GM12864 (cell line): ENCODE measurements at places on chromosomes 11 and 22.
A peak's percentile ranks its signal among the peaks of the same experiment; 100 is the strongest.

DNA sequence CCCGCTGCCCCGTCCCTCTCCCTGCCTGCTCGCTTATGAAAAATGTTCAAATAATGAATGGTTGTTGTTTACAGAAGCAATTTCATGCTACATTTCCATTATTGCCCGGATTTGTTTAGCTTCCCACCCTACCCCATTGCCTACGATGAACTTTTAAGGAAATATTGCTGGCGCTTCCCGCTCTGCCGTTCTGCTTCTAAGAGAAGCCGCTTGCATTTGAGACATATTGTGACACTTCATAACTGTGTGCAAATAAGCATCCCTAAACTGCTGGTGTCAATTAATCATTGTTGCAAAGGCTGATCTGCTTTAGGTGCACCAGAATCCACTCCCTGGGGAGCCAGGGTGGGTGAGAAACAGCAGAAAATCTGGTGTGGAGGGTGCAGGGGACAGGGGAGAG, 52.3 kb upstream of the LMO1 start:
- no peak for DNase-seq

DNA sequence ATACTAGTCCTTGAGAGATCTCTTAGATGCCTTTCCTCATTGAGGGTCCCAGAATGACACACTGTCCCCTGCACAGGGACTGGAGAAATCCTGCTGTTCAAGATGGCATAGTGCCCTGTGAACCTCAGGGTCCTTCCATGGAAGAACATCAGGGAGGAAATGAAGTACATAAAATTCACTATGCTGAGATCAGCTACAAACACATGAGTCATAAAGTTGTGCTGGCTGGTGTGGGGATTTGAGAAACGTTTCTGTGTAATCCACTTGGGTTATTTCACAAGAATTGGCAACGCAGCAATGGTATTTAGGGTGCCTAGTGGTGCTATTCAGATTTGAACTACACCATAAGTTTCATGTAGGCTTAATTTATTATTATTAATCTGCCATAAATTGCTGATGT, 174.4 kb downstream of the MAML2 start:
- DNase-seq: no peak

DNA sequence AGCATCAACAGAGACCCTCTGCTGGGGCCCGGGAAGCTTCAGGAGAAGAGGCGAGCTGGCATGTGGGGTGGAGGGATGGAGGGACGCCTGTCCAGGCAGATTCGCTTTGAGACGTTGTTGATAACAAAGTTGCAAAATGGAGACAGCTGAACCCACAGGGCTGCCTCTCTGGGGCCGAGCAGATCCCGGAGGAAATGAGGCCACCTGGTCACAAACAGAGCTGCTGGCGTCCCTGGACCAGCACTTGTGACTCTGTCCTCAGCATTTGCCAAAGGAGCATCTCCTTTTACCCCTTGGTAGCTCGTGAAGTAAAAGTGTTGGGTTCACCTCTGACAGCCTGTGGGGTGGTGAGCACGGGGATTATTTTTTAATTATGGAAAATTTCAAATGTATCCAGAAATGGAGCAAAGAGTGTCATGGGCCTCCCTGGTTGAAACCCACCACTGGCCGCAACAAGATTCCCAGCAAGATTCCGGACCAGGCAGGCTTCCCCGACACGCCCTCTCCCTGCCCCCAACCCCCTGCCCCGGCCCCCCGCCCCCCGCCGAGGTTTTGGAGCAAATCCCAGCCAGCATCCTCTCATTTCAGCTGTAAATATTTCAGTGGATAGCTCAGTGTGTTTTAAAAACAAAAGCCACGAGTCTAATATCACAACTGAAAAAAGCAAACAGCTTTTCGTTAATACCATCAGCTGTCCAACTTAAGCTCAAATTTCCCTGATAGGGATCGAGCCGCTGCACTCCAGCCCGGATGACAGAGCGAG, 20.3 kb downstream of the GRAMD4 start:
- no peak for DNase-seq

DNA sequence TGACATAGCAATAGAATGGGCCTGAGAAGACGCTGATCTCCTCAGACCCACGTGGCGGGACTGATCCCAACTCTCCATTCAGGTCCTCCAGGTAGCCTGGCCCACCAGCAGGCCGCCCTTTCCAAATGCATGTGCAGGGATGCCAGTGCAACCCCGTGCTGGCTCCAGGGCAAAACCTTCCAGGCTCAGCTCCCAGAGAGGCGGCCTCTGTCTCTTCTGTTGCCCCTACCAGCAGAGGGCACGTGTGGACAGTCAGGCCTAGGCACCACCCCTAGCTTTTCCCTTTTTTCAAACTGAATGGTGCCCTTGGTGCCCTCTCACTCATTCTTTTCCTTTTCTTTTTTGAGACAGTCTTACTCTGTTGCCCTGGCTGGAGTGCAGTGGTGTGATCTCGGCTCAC, 121.7 kb downstream of the OSBP2 start:
- DNase-seq: no peak

DNA sequence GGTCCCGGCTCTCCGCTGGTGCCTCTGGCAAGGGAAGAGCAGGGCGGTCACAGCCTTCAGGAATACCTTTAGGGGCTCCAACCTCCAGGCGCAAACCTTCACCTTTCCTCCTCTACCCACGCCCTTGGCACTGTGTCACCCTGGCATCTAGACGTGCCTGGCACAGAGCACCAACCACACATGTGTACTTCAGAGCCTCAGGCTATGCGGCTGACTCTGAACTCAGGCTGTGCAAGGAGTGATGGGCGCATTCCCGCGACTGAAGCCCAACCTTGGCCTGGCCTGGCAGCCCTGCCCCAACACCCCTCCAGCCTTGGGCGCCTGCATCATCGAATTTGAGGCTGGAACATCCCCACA, 11.4 kb downstream of the SCARF2 start:
- DNase-seq: no peak

DNA sequence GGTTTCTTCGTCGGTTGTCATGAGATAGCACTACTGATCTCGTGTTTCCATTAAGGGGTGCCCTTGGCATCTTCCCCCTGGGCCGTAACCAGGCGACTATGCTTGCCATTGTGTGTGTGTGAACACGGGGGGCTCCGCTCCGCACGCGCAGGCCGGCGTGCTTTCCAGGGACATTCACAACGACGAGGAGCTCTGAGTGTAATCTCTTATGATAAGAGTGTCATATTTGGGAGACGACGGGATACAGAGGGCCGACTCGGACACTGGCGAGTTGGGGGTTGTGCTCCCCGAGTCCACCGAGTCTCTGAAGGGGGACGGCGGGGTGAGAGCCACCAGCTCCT, 170.9 kb upstream of the CTSC start:
- DNase-seq: no peak

DNA sequence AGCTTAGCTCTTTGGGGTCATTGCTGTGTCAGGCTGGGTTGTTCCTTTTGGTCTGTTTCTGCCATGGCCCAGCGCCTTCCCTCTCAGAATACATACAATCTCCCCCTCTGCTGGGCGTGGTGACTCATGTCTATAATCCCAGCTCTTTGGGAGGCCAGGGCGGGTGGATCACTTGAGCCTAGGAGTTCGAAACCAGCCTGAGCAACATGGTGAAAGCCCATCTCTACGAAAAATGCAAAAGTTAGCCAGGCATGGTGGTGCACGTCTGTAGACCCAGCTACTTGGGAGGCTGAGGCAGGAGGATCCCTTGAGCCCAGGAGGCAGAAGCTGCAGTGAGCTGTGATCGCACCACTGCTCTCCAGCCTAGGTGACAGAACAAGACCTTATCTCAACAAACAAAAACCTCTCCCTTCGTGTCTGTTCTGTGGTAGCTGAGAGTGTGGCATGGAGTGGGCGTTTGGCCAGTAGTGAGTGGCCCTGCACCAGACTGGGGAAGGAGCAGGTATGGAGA, 46.7 kb upstream of the RAB1B start:
- peak; percentile 27 for DNase-seq

DNA sequence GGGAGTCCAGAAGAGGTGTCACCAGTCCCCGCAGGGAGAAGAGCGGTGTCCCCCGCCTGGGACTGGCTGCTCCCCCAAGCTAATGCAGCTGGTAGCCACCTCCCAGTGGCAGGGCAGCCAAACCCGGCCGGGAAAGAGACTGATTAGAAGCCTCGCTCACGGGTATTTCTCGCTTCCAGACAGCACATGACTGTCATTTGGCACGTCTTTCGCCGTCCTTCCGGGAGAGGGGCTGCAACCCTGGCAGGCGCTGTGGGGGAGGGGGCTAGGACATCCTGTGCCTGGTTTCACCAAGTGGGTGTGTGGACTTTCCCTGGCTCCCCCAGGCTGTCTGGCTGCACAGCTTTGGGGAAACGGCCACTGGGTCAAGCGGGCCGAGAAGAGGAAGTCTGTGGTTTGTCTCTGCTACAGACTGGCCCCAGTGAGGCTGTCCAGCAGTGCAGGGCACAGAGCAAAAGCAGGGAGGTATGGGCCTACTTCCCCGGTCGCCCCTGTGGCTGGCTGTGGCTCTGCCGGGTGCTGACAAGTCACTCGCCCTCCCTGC, 3.8 kb downstream of the CD81 start:
- DNase-seq: peak; percentile 51

GRCh38 chr22:37167981-37168647, 18.4 kb upstream of the IL2RB start:
- DNase-seq: no peak

- DNase-seq: no peak
These were observed 2.9 kb upstream of the ASCL2 start for GRCh38 chr11:2273311-2273710.

GRCh38 chr11:65785319-65786007, 1.4 kb upstream of the OVOL1 start:
- DNase-seq: no peak

- peak; percentile 59 for DNase-seq
These were observed 4.0 kb downstream of the TRIM6 start for GRCh38 chr11:5600374-5600851.

GRCh38 chr22:20197407-20198030, 46.7 kb upstream of the CCDC188 start:
- no peak for DNase-seq

- no peak for DNase-seq
These were observed 397.0 kb downstream of the NTM start for GRCh38 chr11:131767421-131767820.

GRCh38 chr22:25064894-25065560, 112.5 kb downstream of the KIAA1671 start:
- no peak for DNase-seq

- DNase-seq: no peak
These were observed 5.4 kb downstream of the IZUMO1R start for GRCh38 chr11:94309757-94310156.

DNA sequence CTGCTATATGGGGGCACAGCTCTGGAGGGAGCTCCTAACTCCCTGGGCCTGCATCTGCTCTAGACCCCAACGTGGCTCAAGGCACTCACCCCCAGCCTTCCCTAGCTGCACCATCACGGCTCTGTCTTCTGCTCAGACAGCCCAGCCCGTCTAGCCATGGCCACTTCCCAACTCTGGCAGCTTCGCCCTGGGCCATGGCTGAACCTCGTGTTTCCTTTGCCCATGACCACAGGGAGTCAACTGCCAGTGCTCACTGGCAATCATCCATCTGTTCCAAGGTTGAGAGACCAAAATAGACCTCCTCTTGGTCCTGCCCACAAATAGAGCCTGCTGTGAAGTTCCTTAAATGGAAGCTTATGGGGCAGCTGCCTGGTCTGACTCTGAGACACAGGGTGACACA, 5.4 kb downstream of the LMO1 start:
- no peak for DNase-seq

- no peak for DNase-seq
These were observed 991.7 kb downstream of the LRRC4C start for GRCh38 chr11:40467771-40468170.

DNA sequence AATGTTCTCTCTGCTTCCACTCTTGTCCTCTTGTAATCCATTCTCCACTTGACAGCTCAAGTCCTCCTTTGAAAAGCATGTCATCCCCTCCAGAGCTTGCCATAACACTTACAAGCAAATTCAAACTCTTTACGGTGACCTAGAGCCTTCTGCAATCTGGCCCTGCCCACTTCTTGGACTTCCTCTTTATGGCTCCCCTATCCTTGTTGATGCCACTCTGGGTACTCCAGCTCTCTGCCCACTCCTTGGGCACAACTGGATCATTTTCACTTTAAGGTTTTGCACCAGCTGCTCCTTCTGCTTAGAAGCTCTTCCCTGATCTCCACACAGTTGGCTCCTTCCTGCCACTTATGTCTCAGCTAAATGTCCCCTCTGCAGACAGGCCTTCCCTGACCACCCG, 217.9 kb downstream of the DSCAML1 start:
- no peak for DNase-seq

DNA sequence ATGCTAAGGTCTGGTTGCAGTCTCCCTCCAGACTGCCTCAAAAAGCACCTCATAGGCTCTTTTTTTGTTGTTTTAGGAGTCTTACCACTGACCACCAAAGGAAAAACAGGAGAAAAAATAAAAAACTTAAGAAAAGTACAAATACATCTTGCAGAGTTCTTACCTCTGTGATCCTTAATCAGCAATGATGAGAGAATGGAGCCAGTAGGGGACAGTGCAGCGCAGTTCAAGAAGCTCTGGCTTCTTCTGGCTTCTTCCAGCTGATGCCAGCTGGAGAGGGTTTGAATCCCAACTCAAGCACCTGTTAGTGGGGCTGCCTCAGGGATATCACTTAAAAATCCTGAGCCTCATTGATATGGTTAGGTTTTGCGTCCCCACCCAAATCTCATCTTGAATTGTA, 223.3 kb upstream of the ISX start:
- DNase-seq: no peak

GRCh38 chr22:41048791-41049717, 43.3 kb upstream of the EP300 start:
- no peak for DNase-seq

DNA sequence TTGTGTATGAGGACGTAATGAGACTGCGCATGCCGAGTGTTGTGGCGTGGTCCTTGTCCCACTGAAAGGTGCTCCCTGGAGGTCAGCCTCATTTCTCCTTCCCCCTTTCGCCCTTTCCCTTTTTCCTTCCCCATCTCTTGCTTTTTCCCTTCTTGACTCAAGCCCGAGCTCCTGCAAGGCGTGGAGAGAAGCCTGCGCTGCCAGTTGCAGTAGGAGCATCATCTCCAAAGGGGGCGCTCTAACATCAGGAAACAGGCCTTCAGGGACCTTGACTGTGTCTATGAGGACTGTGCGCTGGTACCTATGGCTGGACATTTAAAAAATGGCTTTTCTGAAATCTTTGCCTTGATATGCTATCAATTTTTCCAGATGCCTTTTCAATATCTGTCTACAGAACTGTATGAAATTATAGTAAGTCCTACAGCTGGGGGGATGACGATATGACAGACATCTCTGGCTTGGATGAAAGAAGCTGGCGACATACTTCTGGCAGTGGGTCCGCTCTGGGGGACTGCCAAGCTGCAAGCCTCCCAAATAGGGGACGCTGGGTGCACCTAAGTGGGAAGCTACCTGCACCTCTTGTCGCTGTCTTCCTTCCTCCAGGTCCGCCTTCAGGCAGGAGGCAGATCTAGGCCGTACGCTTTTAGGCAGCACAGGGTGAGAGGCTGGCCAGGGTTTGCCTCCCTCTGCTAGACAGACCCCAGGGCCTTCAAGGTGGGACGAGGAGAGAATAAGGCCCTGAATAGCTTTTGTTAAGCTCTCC, 96.5 kb downstream of the NXPE2 start:
- no peak for DNase-seq

DNA sequence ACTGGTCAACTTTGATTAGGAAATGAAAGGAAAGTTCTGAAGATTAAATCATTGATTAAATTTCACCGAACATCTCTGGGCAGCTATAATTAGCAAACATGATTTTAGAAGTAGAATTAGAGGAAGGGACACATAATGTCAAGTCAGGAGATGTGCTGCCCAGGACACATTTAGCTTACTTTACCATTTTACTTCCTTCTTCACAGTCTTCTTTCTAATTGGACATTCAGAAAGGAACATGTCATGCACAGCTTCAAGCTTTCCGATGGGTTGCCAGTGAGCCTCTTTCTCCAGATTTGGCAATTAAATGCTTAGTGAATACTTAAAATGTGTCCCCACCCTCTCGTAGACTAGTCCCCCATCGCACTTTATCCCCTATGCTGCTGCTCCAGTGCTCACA, 234.7 kb downstream of the FAM76B start:
- DNase-seq: no peak
